ENCODE measurements at places on chromosomes 13 and 19.

GRCh38 chr13:47100214-47100853, 203.5 kb upstream of the HTR2A start:
- DNase-seq = no peak

DNA sequence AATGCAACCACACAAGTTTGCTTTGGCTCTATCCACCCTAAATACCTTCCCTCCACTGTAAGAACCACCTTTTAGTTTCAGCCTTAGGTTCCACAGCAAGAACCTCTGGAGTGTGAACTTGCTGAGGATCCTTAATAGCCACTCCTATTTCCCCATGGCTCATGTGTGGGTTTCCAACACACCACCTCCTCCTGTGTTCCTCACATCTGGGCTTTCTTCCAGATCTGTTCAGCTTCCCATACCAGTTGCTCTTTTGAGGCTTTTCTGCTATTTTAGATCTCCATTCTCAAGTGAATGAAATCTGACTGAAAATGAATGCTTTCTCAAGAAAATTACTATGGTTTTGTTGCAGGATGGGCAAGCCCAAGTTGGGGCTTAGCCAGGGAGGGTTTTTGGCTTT, 104.8 kb upstream of the MIR17HG start:
- DNase-seq = no peak

DNA sequence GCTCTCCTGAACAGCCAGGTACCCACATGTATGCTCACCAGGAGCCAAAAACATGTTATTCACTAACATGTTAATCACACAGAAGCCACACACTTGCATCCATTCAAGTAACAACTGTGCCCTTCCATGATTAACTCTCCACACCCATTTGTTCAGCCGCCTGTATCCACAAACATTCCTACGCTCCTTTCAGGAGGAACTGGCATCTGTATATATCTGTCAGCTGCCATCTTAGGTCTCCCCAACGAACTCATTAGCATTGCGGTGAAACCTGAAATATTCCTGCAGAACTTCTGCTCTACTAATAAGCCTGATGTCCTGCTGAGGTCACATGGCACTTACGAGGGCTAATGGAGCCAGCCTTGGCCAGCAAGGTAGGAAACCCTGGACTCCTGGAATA, 33.0 kb downstream of the OLFM2 start:
- no peak for DNase-seq

GRCh38 chr19:7942981-7943443, 454 bp downstream of the TIMM44 start:
- no peak for DNase-seq

DNA sequence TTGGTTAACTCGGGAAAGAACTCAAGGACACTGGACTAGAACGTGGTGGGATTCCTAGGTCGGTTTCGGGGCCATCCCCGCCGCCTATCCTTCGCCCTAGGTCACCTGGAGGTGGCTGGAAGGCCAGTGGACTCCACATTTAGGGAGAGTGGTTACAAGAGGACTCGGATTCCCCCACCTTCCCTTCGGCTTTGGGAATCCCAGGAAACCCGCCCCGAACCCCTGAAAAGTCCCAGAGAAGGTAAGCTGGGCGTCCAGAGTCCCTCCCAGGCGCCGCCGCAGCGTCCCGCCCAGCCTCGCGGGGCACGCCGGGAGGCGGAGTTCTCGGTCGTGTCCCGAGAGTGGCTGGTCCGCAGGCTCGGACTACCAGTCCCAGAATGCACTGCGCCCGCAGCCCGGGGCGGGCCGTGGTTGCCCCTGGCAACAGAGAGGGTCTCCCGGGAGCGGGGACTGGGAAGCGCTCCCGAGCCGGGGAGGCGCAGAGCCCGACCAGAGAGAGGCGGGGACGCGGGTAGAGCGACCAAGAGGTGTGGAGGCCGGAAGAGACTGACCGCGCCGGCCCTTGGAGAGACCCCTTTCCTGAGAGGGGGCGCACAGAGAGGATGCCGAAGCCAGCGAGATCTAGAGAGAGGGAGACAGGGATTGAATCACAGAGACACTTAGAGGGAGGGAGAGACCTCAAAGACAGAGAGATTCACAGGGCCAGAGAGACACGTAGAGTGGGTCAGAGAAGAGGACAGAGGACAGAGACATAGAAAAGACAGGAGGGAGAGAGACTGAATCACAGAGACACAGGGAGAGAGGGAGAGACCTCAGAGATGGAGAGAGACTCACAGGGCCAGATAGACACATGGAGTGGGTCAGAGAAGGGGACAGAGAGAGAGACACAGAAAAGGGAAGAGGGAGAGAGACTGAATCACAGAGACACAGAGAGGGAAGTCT, 2.6 kb upstream of the PRKCG start:
- DNase-seq = peak; percentile 85

DNA sequence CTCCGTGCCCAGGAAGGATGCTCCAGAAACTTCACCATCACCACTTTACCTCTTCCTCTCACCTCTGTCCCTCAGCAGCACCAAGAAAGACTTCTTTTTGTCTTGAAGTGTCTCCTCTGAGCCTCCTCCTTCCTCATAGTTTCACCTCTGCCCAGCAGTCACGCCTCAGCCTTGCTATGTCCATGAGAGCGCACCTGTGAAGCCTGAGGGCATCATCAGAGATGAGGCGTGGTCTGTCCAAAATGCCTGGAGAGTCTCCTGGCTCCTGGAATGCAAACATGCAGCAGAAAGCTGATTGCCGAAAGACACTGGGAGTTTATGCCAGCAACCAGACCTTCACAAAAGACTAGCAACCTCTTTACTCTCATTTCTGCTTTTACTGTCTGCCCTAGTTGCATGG, 336.6 kb downstream of the TEX29 start:
- no peak for DNase-seq

DNA sequence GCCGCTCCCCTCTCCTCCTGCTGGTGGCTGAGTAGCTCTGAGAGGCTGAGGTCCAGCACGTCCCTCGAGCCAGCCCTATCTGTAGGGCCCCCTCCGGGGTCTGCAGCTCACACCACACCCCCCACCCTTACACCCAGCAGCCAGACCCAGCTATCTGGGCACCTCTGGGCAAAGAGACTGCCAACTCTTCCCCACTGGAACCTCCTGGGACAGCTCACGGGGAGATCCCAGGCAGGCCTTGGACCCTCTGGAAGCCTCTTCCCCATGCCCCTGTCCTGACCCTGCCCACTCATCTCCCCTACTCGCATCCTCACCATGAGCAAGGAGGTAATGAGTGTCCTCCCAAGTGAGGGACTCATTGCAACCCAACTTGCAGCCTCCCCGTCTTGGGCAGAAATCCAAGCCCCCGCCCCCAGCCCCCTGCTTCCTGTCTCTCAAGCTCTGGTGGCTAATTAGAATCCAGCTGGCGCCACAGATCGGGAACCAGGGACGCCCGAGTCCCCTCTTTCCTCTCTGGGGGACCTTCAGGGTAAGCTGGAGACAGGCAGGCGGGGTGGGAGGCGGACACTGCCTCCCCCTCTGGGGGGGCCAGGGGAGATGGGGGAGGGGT, 22.1 kb downstream of the ADGRL1 start:
- DNase-seq = no peak

GRCh38 chr13:37481011-37481884, 117.3 kb downstream of the POSTN start:
- peak; percentile 75 for DNase-seq

DNA sequence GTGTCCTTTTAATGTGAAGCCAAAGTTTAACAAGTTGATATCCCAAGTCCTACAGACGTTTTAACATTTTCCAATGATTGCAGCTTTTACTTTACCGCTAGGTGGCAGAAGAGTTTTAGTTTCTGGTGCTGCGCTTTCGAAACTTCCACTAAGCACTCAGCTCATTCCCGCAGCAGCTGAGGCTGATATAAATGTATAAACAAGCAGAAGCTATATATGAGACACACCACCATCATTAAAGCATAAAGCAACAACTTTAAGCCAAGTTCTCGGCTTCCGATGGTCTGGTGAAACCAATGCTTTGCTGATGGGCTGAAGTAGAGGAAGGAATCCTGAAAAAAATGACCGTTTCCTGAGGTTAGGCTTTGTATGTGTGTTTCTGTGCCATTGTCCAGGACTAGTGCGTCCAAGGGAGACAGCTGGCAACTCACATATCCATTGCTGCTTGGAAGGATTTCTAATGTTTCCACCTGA, 753.9 kb downstream of the OLFM4 start:
- DNase-seq = peak; percentile 29

DNA sequence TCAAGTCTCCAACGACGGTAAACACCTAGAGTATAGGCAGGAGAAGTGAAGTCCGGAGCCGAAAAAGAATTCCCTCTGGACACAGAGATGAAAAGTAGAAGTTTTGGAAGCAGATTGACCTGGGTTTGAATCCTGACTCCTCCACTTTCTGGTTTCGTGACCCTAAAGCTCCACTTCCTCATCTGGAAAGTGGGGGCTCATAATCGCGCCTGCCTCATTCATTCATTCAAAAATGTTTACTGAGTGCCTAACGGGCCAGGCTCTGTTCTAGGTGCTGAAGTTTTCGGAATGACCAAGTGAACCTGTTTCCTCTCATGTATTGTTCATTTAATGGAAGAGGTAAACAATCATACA, 7.1 kb upstream of the EML2 start:
- DNase-seq = no peak

DNA sequence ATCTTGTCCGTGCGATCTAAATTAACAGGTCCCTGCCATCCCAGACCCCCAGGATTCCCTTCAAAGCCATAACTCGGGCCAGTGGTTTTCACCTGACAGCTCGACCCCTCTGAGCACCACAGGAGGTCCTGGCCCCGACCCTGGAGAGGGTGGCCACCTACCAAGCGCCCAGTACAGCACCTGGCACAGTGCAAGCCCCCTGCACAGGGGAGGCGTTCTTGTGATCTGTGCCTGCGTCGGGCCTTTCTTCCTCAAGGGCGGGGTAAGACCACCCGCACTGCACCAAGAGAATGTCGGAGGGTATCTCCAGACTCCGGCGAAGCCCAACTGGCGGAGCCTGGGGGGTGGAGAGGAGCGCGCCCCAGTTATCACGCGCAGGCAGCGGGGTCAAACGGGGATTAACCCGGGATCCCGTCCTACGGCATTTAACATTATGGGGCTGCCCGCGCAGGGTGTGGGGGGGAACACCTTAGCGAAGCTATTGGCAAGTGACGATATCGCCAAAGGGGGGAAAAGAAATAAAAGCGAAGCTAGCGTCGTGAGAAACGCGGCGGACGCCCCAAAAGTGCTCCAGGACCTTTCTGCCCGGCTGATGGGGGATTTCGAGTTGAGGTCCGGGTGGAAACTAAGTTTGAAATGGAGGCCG, 1.3 kb upstream of the HNRNPL start:
- no peak for DNase-seq

DNA sequence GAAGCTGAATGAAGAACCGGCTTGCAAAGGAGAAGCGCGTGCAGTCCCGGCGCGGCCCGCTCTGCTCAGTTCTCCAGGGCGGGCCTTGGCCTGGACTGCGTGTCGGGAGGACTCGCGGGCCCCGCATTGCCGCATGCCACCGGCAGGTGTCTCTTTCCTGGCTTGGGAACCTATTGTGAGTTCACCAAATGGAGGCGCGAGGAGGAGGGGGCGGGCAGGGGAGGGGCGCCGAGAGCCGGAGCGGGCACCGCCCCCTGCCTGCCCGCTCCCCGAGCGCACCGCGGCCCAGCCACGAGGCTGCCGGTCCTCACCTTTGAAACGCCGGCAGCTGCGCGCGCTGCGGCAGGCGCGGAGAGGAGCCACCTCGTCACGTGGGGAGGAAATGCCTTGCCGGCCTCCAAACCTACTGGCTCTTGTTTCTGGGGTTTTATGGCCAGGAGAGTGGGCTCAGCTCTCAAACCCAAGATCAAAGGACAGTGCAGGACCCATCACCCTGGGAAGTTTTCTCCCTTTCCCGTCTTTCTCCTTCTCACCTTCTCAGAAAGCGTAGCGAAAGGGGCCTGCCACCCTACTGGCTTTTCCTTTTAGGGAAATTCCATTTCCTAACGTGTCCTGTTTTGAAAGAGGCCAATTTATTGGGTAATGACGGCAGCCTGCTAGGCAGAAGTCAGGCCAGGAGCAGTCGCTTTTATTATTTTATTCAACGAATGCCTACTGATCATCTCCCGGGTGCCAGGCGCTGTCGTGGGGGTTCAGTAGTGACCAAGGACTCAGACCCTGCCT, 13.8 kb upstream of the UBE2L5 start:
- DNase-seq = peak; percentile 50

Measured in NCI-H2029 (cell line).